Activated T-helper 1 cell treated with anti-CD3 and anti-CD28 coated beads, Interleukin-12 subunit alpha, Interleukin-12 subunit beta, Interleukin-2, Interleukin-4 antibody, amounts not matched to agents 30 ng/mL and 10 ng/mL and 1 ng/mL, durations not matched to agents 14 hours and 24 hours and 36 hours (primary cell): ENCODE measurements at places on chromosomes 7 and 10.

DNA sequence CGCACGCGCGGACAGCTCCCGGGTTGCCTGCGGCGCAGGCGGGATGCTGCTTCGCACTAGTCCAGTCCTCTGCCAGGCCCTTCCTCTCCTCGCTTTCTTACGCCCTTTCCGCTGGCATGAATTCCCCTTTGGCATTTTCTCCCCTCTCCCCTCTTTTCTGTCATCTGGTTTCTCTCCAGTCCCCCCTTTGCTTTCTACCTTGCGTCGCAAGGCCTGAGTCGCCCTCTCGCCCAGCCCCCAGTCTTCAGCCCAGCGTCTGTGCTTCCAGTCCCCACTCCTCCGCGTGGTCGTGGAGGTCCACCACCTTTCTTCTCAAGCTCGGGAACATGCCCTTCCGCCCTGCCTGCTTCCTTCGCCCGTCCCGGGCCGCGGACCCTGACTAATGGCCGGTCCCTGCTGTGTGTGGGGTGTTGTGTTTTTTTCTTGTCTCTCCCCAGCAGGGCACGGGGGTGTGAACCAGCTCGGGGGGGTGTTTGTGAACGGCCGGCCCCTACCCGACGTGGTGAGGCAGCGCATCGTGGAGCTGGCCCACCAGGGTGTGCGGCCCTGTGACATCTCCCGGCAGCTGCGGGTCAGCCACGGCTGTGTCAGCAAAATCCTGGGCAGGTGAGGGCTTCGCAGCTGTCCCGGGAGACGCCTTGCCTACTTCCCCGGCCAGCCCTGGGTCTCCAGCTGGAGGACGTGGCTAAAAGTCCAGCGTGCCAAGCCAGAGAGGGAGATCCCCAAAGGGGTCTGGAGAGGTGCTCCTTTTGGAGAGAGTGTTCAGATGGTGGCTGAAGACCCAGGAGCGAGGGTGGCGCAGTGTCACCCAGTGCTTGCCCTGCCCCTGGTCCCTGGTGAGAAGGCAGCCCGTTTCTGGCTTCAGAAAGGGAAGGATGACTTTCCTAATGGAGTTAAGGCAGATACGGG lies 4.2 kb downstream of the PAX2 start:
- no peak for DNase-seq

GRCh38 chr10:28463676-28464395 lies 69.1 kb upstream of the WAC start:
- DNase-seq: no peak

DNA sequence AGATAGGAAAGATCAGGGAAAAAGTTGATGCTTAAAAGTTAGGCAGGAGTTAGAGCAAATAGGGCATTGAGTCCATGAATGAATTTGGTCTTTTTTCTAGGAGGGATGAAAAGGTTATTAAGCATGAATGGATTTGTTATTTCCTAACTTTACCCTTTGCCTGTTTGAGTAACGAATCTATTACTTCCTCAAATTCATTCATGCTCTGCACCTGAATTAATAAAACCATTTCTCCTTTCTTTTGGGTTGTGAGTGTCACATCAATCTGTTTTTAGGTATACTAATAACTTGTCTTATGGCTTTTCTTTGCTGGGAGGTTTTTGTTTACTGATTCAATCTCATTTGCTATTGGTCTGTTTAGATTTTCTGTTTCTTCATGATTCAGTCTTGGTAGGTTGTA lies 1217.7 kb upstream of the CELF2 start:
- no peak for DNase-seq

GRCh38 chr10:95382596-95382995 lies 91.8 kb upstream of the PDLIM1 start:
- no peak for DNase-seq

GRCh38 chr10:71921324-71922027 lies 42.7 kb upstream of the CHST3 start:
- DNase-seq: no peak

- no peak for DNase-seq
Measured at GRCh38 chr7:66894463-66895080, 26.5 kb upstream of the TMEM248 start.

GRCh38 chr7:19677180-19677579 lies 31.7 kb downstream of the POLR1F start:
- no peak for DNase-seq

GRCh38 chr7:36545291-36545690 lies 155.6 kb downstream of the ANLN start:
- no peak for DNase-seq
